Effector memory CD8-positive, alpha-beta T cell (primary cell): ENCODE measurements at places on chromosomes 6 and 20.

DNA sequence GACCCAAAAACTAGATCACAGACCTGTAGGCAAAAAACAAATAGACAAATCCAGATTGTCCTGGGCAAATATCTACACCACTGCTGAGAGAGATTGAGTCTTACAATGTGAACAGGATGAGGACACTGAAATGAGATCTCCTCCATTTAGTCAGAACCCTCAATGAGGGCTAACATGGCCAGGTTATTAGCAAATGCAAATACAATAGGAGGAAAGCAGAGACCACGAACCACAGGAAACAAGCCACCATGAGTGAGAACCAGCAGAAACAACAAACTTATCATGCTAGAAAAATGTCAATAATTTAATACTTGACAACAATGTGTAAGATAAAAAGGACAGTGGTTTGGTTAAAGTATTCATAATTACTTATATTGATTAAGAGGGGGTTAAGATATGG, 162.8 kb downstream of the SYNE1 start:
- no peak overlapping the region for H3K4me3 ChIP-seq
- H3K4me1 ChIP-seq, result peaks cover 4% of the 10 kb centered on the region
- peaks cover 17% of the 10 kb centered on the region for H3K36me3 ChIP-seq
- no peak overlapping the region for H3K27ac ChIP-seq
- no peaks in the 10 kb centered on the region for H3K27me3 ChIP-seq

DNA sequence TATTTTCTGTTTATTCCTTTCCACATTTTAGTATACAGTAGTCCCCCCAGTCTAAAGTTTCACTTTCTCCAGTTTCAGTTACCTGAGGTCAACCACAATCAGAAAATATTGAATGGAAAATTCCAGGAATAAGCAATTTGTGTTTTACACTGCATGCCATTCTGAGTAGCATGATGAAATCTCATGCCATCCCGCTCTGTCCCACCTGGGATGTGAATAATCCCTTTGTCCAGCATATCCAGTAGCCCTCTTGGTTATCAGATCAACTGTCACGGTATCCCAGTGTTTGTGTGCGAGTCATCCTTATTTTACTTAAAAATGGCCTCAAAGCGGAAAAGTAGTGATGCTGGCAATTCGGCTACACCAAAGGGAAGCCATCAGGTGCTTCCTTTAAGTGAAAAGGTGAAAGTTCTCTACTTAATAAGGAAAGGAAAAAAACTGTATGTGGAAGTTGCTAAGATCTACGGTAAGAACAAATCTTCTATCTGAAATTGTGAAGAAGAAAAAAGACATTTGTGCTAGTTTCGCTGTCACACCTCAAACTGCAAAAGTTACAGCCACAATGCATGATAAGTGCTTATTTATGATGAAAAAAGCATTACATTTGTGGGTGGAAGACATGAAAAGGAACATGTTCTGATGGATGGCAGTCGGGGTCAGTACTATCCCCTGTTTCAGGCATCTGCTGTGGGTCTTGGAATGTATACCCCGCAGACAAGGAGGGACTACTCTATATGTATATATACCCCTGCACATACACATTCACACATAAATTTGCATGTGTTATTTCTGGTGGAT, 11.3 kb downstream of the NOX3 start:
- H3K27ac ChIP-seq, result no peak overlapping the region
- H3K4me1 ChIP-seq, result no peaks in the 10 kb centered on the region
- no peak for DNase-seq
- H3K36me3 ChIP-seq, result no peaks in the 10 kb centered on the region

- no peaks in the 10 kb centered on the region for H3K36me3 ChIP-seq
- peaks cover 50% of the 10 kb centered on the region for H3K27me3 ChIP-seq
- H3K27ac ChIP-seq, result no peak overlapping the region
- H3K4me1 ChIP-seq, result no peaks in the 10 kb centered on the region
- no peak for DNase-seq
These were observed 38.6 kb downstream of the PDYN start for GRCh38 chr20:1955217-1955616.

DNA sequence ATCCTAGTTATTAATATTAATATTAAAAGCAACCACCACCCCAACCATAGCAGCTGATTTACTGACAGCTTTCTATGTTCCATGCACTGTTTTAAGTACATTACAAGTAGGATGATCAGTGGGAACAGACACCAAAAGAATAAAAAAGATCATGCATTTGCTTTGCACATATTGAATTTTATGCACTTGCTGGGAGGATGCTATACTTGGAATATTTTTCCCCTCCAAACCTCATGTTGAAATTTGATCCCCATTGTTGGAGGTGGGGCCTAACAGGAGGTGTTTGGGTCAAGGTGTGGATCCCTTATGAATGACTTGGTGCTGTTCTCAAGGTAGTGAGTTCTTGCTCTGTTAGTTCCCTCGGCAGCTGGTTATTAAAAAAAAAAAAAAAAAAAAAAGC, 178.9 kb upstream of the MYLIP start:
- H3K4me3 ChIP-seq, result no peak overlapping the region
- DNase-seq, result no peak
- no peaks in the 10 kb centered on the region for H3K36me3 ChIP-seq

GRCh38 chr6:125779924-125780539, 10.7 kb upstream of the NCOA7 start:
- peaks cover 5% of the 10 kb centered on the region for H3K36me3 ChIP-seq
- H3K27ac ChIP-seq, result no peak overlapping the region
- peak; percentile 88 for DNase-seq

DNA sequence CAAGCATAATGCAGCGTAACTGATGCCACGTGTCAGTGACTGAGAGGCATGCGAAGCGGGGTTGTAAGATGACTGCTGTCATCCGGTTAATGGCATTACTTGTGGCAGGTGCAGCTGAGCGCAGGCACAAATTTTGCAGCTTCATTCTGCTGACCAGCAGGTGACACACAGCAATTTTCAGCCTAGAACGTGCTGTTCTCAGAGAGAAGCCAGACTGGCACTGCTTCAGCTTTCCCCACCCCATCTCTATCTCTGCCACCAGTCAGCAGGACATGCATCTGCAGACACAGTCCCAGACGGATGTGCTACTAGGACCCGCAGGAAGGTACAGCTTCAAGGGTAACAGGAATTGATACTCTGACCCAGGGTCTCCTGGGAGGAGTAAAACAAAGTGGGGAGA, 221.8 kb downstream of the KIF16B start:
- no peak overlapping the region for H3K27ac ChIP-seq
- no peaks in the 10 kb centered on the region for H3K36me3 ChIP-seq
- no peaks in the 10 kb centered on the region for H3K27me3 ChIP-seq
- no peak for DNase-seq
- no peak overlapping the region for H3K4me3 ChIP-seq
- no peaks in the 10 kb centered on the region for H3K4me1 ChIP-seq
